GM04503 (cell line): ENCODE measurements at places on chromosomes 4 and X.

DNA sequence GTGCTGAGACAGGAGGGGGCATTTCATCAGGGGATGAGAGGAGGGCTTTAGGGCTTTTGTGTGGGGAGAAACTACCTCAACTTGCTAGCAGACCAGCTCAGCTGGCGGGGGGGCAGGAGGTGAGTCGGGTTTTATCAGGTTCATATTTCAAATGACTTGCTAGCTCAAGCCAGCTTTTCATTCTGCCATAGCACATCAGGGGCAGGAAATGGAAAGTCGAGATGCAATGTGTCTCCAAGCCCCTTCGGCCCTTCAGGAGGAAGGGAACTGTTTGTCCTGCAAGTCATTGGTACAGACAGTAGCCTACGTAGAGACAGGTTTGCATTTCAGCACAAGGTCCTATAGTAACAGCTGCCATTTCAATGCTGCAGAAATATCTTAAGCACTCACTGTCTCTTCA, 194.1 kb downstream of the PTTG2 start:
- DNase-seq, result no peak

- no peak for DNase-seq
Observed at GRCh38 chr4:7052923-7053715, 9.9 kb downstream of the TADA2B start.

- DNase-seq, result peak; percentile 11
Observed at GRCh38 chrX:12080265-12080664, 58.0 kb upstream of the FRMPD4 start.

DNA sequence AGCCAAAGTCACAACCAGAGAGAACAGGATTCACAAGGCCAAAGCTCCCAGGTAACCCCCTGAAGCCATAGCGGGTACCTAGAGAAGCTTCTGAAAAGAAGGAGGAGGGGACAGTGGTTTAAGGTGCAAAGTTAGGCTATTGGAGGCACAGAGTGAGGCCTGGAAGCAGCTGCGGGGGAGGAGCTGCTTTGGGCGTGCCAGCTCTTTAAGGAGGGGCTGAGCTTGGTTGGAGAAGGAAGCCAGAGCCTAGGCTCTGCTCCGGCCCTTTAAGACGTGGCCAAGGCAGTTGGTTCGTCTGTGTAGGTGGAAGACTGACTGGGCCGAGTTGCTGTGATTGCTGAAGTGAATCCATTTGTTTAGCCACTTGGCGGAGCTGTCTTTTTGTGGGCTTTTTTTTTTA, 1.5 kb downstream of the KLF8 start:
- DNase-seq, result no peak
